Stimulated activated CD8-positive, alpha-beta memory T cell treated with anti-CD3 and anti-CD28 coated beads, Interleukin-2, amount 100 ng/mL, for 1 hour (primary cell): ENCODE measurements at places on chromosomes 2 and 18.

GRCh38 chr18:32695534-32695933, 77.3 kb downstream of the KLHL14 start:
- DNase-seq, result no peak

GRCh38 chr2:26891-27290, 19.4 kb downstream of the FAM110C start:
- DNase-seq, result no peak

- DNase-seq, result no peak
Measured at GRCh38 chr18:64713284-64713683, 564.4 kb upstream of the LINC00305 start.

GRCh38 chr2:70515938-70516337, 37.7 kb downstream of the TGFA start:
- DNase-seq, result no peak

GRCh38 chr18:3806656-3807055, 356.7 kb downstream of the TGIF1 start:
- no peak for DNase-seq

DNA sequence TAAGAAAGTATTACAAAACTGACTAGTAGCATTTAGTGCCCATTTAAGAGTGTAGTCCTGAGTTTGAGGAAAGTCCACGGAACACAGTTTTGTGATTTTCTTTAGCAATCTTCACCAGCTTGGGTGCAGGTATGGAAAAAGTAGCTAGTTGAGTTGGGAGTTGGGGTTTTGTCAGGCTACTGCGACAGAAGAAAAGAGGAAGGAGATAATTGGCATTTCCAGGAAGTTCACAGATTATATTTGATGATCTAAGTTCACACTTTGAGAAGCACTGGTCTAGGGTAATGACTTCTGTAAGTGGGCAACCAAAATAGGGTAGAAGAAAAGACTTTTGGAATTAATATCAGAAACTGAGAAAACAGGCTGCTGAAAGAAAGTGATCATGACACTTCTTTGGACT, 52.1 kb downstream of the VIL1 start:
- no peak for DNase-seq

DNA sequence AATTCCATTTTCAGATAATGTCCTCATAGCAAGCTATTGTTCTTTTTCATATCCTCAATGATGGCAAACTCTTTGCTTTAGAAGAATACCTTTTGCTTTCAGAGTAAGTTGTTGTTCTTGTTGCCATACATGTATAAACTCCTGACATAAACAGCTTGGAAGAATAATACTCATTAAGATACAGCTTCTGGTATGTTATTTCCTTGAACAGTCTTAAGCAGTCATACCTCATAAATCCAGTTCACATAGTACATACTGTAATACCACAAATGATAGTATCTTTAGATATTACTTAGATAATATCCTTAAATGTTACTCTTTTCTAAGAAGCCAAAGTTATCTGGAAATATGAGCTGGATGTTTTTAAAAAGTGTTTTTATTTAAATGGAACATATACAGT, 23.2 kb downstream of the METTL8 start:
- DNase-seq, result no peak

- DNase-seq, result no peak
Measured at GRCh38 chr2:191470306-191470705, 207.6 kb upstream of the NABP1 start.

DNA sequence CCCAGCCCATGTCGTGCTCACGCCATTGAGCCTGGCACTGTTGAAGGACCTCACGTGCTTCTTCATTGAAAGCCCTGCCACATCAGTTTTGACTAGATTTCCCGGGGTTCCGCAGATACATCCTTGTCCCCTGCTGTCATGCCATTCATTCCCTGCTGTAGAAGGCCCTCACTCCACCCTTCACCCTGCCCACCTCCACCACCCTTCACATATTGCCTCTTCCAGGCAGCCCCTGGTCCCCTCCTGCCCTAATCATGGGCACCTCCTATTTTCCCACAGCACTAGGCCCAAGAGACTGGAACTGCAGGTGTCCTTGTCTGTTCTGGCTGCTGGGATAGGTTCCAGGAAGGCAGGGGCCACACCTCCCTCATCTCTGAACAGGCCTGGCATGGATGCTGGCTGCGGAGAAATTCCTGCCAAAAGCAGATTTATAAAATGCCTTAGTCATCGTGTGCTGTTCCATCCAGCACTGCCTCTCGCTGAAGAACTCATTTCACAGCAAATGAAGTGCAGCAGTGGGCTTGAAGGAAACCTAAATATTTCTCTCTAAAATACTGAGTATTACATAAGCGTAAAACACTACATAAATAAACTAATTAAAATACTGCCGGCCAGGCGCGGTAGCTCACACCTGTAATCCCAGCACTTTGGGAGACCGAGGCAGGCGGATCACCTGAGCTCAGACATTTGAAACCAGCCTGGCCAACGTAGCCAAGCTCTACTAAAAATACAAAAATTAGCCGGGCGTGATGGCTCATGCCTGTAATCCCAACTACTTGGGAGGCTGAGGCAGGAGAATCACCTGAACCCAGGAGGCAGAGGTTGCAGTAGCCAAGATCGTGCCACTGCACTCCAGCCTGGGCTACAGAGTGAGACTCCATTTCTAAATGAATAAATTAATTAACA, 38.4 kb downstream of the EIF4E2 start:
- DNase-seq, result no peak

DNA sequence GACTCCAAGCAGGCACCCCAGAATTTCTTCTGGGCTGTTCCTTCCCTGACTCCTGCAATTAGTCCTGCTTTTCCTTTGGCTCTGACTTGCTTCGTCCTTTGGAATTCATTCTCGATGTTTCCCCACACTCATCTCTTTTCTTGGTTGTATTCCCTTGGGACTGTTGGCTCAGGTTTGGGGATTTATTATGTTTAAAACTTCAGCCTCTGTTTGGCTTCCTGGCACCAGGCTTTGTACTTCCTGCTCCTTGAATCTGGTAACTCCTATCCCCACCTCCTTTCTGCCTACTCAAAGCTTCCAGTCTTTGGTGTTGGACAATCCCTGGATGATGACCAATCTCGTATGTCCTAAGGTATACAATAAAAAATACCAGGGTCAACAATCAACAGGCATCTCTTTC, 1.8 kb upstream of the KCNE4 start:
- no peak for DNase-seq

- no peak for DNase-seq
Measured at GRCh38 chr18:58135183-58135641, 91.2 kb downstream of the NEDD4L start.

GRCh38 chr18:7116792-7117389, 706 bp downstream of the LAMA1 start:
- no peak for DNase-seq

- no peak for DNase-seq
Measured at GRCh38 chr2:47058003-47058931, 96.8 kb downstream of the STPG4 start.

DNA sequence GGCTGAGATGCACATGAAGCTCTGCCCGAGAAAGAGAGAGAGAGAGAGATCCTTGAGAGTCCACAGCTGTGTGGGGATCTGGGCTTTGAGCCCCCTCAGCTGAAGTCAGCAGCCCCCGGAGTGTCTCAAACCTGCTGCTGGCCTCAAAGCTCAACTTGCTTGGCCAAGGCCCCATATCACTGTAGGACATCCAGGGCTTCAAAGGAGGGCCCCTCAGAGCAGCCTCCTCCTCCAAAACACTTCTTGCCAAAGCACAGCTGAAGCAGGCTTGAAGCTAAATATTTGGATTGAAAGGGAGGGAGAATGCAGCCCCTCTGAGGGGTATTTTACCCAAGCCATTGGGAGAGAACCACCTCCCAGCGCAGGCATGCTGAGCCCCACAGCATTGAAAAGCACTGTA, 357.6 kb downstream of the OSR1 start:
- DNase-seq, result no peak
